ENCODE measurements at places on chromosomes 7 and 10. TPM values are rescaled to one million over a fixed set of nuclear protein-coding genes. Genes with fewer than 3 reads are reported as not detected.
A peak's percentile ranks its signal among the peaks of the same experiment; 100 is the strongest.

DNA sequence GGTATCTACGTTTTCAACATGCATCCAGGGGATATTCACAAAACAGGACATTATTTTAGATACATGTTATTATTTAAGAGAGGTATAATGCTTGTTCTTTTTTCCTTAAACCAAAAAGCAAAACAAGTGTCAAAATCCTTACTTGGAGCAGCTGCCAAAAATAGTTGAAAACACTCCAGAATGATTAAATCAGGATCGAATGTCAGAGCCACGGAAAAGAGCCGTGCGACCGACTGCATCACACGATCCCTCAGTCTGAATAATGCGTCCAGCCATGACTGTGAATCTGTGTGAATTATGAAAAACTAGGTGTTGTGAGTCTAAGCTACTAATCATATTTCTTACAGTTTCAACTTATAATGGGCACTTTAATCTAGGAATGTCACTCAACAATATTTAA is 126.0 kb downstream of the PARD3 start:
- H3K27ac ChIP-seq: no peak overlapping the region
- H3K4me3 ChIP-seq: no peak overlapping the region
- no peaks in the 10 kb centered on the region for H3K36me3 ChIP-seq
- H3K27me3 ChIP-seq: no peaks in the 10 kb centered on the region

DNA sequence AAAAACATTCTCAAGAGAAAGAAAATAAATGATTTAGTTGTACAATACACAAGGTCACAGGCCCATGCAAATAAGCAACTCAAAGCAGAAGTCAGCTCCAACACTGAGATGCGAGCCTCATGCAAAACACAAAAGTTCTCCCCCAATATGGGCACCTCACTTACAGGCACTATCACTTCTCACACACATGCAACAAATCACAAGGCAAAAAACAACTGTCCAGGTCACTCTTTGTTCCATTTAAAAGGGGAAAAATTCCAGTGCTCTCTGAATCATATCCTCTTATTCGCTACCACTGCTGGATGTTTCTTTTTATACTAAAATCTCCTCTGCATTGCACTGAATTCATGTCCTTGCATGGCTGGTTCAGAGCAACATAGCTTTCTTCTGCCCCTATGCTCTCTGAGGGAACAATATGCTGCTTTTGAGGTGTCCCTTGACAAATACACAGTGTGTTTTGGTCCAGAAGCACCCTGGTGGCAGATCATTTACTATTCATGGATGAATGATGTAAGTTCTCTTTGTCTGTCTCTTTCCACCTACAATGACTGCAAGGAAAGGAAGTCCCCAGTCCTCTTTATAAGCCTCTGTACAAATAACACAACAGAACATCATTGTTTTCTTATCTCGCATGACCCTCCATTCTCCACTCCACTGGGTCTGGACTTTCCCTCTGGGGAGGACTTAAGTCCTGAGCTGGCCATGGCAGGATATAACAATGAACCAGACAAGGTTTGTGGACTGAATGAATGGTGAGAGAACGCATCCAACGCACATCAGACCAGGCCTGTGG is 85.4 kb upstream of the GSDME start:
- peaks cover 35% of the 10 kb centered on the region for H3K36me3 ChIP-seq
- peak overlapping the region; percentile 99 for H3K27ac ChIP-seq
- peak; percentile 83 for DNase-seq
- H3K27me3 ChIP-seq: no peaks in the 10 kb centered on the region
- peaks cover 96% of the 10 kb centered on the region for H3K4me1 ChIP-seq

- DNase-seq: no peak
- H3K4me3 ChIP-seq: no peak overlapping the region
- H3K36me3 ChIP-seq: no peaks in the 10 kb centered on the region
- no peaks in the 10 kb centered on the region for H3K4me1 ChIP-seq
Observed at GRCh38 chr10:58457761-58458616, 54.7 kb upstream of the BICC1 start.

DNA sequence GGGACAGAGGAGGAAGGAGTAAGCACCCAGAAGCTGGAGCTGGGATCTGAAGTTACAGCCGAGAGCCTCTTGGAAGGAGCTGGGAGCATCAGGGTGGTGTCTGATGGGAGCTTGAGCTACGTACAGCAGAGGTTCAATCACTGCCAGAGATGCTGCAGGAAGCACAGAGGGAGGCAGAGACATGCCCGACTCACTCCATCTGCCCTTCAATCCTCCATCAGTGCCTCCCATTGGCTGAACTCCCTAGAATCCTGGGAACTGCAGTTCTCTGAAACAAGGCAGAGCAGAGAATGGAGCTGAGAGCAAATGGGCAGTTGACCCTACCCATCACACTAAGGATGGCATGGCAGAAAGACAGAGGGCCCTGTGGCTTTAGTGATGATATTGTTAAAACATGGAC is 40.0 kb upstream of the CTBP2 start:
- H3K4me3 ChIP-seq: no peak overlapping the region
- no peaks in the 10 kb centered on the region for H3K27me3 ChIP-seq
- DNase-seq: no peak
- H3K4me1 ChIP-seq: no peaks in the 10 kb centered on the region
- no peak overlapping the region for H3K27ac ChIP-seq
- no peaks in the 10 kb centered on the region for H3K36me3 ChIP-seq

GRCh38 chr10:44865289-44865671 is 45.9 kb upstream of the TMEM72 start:
- no peak overlapping the region for H3K27ac ChIP-seq
- H3K27me3 ChIP-seq: no peaks in the 10 kb centered on the region
- H3K4me3 ChIP-seq: no peak overlapping the region
- H3K36me3 ChIP-seq: no peaks in the 10 kb centered on the region

- H3K27ac ChIP-seq: no peak overlapping the region
- peaks cover 5% of the 10 kb centered on the region for H3K4me1 ChIP-seq
- no peaks in the 10 kb centered on the region for H3K27me3 ChIP-seq
- no peaks in the 10 kb centered on the region for H3K36me3 ChIP-seq
- no peak for DNase-seq
- H3K4me3 ChIP-seq: no peak overlapping the region
Observed at GRCh38 chr10:22599636-22600228, 114.6 kb downstream of the PIP4K2A start.

- H3K27ac ChIP-seq: no peak overlapping the region
- no peaks in the 10 kb centered on the region for H3K4me1 ChIP-seq
- H3K4me3 ChIP-seq: no peak overlapping the region
- DNase-seq: no peak
Observed at GRCh38 chr10:48880016-48880705, 59.5 kb downstream of the LRRC18 start.

DNA sequence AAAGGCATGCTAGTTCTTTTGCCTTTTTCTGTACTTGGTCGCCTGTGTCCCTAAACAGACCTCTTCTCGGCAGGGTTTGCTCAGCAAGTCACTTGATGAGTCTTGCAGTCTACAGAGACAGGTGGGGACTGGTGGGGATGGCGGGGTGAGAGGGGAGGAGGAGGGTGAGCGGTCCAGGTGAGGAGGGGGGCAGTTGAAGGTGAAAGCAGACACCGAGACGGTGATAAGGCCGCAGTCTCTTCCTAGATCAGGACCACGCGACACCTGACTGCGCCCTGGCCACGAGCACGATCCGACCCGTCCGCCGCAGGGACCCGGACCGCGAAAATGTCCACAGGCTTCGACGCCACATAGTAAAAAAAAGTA is 566 bp downstream of the ASNS start:
- H3K4me3 ChIP-seq: peak overlapping the region; percentile 96
- H3K27me3 ChIP-seq: no peaks in the 10 kb centered on the region
- peak overlapping the region; percentile 82 for H3K27ac ChIP-seq

DNA sequence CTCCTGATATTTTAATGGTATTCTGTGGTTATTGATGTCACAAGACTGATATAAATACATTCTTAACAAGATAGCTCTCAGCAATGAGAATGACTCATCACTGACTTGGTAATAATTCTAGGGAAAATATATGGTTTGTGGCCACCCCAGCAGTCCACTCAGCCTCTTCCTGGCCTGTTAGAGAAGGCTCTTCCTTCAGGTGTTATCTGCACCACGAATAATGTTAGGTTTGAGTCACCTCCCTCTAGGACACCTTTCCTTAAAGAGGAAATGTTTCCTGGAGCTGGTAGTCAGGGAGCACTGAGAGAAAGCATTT is 163.3 kb downstream of the SVIL start:
- H3K36me3 ChIP-seq: no peaks in the 10 kb centered on the region
- no peak overlapping the region for H3K27ac ChIP-seq
- H3K27me3 ChIP-seq: no peaks in the 10 kb centered on the region
- DNase-seq: no peak

GRCh38 chr7:73739387-73739767 is 775 bp upstream of the ABHD11 start:
- H3K36me3 ChIP-seq: no peaks in the 10 kb centered on the region
- peak overlapping the region; percentile 77 for H3K4me3 ChIP-seq
- DNase-seq: no peak
- H3K27me3 ChIP-seq: no peaks in the 10 kb centered on the region

DNA sequence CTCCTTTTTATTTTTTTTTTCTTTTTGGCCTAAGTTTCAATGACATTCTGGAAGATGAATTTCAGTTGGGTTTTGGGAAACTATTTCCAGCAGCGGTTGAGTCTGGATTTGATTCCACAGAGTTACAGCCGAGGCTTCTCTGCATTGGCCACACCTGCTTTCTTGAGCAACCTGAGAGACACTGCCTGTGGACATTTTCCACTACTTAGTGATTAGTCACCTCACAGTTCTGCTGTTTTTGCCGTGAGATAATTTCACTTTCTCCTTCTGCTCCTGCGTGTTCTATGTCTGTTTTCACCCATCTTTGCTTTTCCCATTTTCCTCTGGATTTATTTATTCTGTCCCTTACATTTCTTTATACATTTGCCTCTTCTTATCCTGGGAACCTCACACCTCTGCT is 243.0 kb downstream of the BICC1 start:
- H3K4me1 ChIP-seq: no peaks in the 10 kb centered on the region
- no peaks in the 10 kb centered on the region for H3K27me3 ChIP-seq
- no peak overlapping the region for H3K4me3 ChIP-seq
- no peak for DNase-seq

The GPR26 gene
- total RNA-seq: not detected

The KMT2C gene
- 70.7 TPM for total RNA-seq

The AKR1C1 gene
- not detected for total RNA-seq

The AKR1C3 gene
- total RNA-seq: not detected

The TAS2R41 gene
- not detected for total RNA-seq

The TBATA gene
- total RNA-seq: not detected

The SLC25A40 gene
- total RNA-seq: 54.0 TPM

The RTKN2 gene
- total RNA-seq: not detected
